ENCODE measurements at places on chromosomes 11 and 22. TPM values are rescaled to one million over a fixed set of nuclear protein-coding genes. Genes with fewer than 3 reads are reported as not detected.

Gene PHLDA2
- 5.1 TPM for total RNA-seq

Gene OR5B21
- not detected for total RNA-seq

Gene EIF4G2
- 753 TPM for total RNA-seq

Gene GNG3
- not detected for total RNA-seq

Gene MPPED1
- total RNA-seq: 0.59 TPM

- no peaks in the 10 kb centered on the region for H3K36me3 ChIP-seq
- H3K27ac ChIP-seq: no peak overlapping the region
- DNase-seq: no peak
- H3K4me1 ChIP-seq: no peaks in the 10 kb centered on the region
- H3K4me3 ChIP-seq: no peak overlapping the region
- H3K27me3 ChIP-seq: no peaks in the 10 kb centered on the region
Measured at GRCh38 chr11:68954836-68955606, 25.8 kb downstream of the MRGPRD start.

- no peak overlapping the region for H3K27ac ChIP-seq
- no peaks in the 10 kb centered on the region for H3K36me3 ChIP-seq
- no peaks in the 10 kb centered on the region for H3K4me1 ChIP-seq
- no peak for DNase-seq
Measured at GRCh38 chr11:19822531-19822930, 109.9 kb downstream of the NAV2 start.

- DNase-seq: peak; percentile 77
- no peaks in the 10 kb centered on the region for H3K27me3 ChIP-seq
- H3K27ac ChIP-seq: no peak overlapping the region
- H3K4me3 ChIP-seq: no peak overlapping the region
- H3K36me3 ChIP-seq: no peaks in the 10 kb centered on the region
Measured at GRCh38 chr22:23389271-23390071, 190.6 kb downstream of the IGLL1 start.

DNA sequence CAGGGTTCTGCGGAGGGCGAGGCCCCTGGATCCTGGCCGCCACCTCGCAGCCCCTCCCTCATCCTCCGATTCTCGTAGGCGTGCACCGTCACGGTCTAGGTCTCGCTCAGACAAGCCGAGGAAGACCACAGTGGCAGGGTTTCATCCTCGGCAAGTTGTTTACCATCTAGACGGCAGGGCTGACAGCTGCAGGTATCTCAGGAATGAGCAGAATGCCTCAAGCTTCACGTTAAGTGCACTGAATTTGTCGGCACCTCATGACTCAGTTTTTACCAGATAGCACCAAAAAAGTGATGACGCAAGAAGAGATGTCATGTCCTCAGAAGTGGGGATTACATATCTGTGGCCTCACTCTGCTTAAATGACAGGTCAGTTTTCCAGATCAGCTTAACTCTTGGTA, 35.1 kb downstream of the WT1 start:
- H3K27me3 ChIP-seq: no peaks in the 10 kb centered on the region
- peak; percentile 70 for DNase-seq
- H3K4me1 ChIP-seq: no peaks in the 10 kb centered on the region
- H3K36me3 ChIP-seq: no peaks in the 10 kb centered on the region
- H3K27ac ChIP-seq: no peak overlapping the region
- no peak overlapping the region for H3K4me3 ChIP-seq

DNA sequence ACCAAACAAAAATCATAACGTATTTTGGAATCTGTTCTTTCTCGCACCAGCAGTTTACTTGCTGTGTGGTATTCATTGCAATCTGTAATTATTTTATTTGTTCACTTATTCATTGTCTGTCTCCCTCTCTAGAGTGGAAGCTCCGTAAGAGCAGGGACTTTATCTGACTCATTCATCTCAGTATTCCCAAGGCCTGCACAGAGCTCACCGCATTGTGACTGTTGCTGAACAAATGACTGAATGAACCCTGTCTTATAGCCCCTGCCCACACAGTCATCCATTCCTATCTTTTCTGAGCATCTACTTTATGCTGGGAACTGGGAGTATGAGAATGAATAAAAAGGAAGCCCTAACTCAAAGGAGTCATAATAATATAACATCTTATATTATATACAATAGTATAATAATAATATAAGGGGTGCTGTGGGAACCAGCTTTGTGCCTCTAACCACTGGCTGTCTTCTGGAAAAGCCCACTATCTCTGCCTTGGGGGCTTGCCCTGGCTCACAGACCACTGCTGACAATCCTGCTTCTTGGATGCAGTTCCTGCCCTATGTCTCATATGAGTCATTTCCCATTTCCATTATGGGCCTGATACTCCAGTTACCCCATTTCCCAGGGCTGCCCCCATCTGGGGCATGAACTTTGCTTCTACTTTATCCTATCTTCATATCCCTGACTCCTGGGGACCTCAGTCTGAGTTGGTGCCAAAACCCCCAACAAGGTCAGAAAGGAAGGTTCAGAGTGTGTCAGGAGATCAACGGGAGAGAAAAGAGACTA, 11.0 kb downstream of the XRRA1 start:
- H3K27me3 ChIP-seq: no peaks in the 10 kb centered on the region
- H3K4me3 ChIP-seq: no peak overlapping the region
- H3K36me3 ChIP-seq: peaks cover 45% of the 10 kb centered on the region
- H3K27ac ChIP-seq: no peak overlapping the region
- no peaks in the 10 kb centered on the region for H3K4me1 ChIP-seq

DNA sequence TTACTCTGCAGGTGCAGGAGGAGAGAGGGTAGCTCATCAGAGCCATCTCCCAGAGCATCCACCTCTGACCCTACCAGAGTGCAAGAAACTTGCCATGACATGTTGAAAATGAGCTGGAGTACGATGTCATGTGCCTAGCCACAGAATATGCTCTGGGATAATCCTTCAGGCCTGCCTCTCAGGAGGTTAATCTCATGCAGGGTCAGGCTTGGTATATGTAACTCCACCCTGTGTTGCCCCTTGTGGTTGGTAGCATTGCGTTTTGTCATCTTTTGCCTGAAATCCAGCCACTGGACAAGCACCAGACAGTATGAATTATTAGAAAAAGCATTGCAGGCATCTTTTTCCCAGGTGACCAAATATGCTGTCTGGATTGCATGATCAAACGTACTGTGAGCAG, 36.2 kb downstream of the CNTF start:
- H3K27ac ChIP-seq: no peak overlapping the region
- H3K27me3 ChIP-seq: no peaks in the 10 kb centered on the region
- no peaks in the 10 kb centered on the region for H3K36me3 ChIP-seq
- no peak overlapping the region for H3K4me3 ChIP-seq
- H3K4me1 ChIP-seq: no peaks in the 10 kb centered on the region

DNA sequence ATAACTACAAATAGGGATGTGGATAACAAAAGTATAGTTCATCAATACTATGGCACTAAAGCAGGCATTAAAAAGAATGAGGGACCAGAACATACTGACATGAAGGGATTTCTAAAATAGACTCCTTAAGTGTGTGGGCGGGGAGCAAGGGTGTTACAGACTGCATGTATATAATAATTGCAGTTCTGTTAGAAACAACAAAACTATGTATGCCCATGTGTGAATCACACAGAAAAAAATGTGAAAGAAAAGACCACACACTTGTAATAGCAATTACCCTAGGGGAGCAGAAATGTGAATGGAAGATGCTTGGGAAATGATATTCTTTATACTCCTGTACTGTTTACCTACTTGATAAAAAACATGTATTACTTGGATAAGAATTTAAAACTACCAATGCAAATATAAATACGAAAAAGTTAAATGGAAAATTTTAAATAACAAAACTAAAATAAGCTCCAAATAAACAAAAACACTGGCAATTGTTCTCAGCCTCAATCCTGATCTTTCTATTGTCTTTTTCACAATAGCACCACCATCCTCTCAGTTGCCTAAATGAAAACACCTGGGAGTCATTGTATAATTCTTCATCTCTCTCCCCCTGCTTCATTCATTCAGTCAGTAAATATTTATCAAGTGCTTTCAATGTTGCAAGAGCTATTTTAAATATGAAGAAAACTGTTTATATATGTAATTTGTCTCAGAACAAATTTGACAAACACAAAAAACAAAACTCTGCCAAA, 129.8 kb downstream of the FCHSD2 start:
- H3K4me3 ChIP-seq: peak overlapping the region; percentile 31
- no peaks in the 10 kb centered on the region for H3K27me3 ChIP-seq
- H3K27ac ChIP-seq: no peak overlapping the region

GRCh38 chr22:34851918-34852662, 213.9 kb upstream of the ISX start:
- no peaks in the 10 kb centered on the region for H3K4me1 ChIP-seq
- H3K36me3 ChIP-seq: peaks cover 5% of the 10 kb centered on the region
- H3K27ac ChIP-seq: no peak overlapping the region
- H3K4me3 ChIP-seq: no peak overlapping the region
- DNase-seq: no peak
- no peaks in the 10 kb centered on the region for H3K27me3 ChIP-seq
